ENCODE measurements at places on chromosomes 16 and 17.

- no peak for DNase-seq
Observed at GRCh38 chr17:81557276-81558114, 5.3 kb upstream of the FAAP100 start.

DNA sequence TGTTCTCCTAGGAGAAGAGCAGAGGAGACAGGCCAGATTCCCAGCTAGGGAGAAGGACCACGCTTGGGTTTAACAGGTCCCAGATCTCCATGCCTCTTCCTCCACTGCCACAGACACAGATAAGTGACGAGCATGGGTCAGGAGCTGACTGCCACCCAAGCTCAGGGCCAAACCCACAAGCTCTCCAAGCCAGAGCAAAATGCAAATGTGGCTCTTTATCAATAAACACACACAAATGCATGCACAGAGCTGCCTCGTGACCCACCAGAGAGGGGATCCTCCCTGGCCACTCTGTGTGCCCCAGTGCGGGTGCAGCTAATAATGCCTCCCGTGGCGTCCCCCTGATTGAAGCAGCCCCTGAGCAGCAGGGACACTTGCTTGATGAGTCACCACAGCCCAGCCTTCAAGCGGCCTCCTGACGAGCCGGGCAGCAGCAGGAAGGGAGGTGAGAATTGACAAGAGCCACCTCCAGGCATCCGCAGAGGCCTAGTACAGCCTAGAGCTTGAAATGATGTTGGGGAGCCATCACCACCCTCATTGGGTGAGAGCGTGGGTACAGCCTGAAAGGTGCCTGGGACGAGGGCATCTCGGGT is 143.9 kb downstream of the CCDC182 start:
- DNase-seq: no peak

- no peak for DNase-seq
Observed at GRCh38 chr17:48543854-48544348, 1.0 kb downstream of the HOXB2 start.

- no peak for DNase-seq
Observed at GRCh38 chr16:16019488-16019887, 70.1 kb downstream of the ABCC1 start.

- DNase-seq: no peak
Observed at GRCh38 chr16:72291121-72291520, 119.2 kb upstream of the PMFBP1 start.

DNA sequence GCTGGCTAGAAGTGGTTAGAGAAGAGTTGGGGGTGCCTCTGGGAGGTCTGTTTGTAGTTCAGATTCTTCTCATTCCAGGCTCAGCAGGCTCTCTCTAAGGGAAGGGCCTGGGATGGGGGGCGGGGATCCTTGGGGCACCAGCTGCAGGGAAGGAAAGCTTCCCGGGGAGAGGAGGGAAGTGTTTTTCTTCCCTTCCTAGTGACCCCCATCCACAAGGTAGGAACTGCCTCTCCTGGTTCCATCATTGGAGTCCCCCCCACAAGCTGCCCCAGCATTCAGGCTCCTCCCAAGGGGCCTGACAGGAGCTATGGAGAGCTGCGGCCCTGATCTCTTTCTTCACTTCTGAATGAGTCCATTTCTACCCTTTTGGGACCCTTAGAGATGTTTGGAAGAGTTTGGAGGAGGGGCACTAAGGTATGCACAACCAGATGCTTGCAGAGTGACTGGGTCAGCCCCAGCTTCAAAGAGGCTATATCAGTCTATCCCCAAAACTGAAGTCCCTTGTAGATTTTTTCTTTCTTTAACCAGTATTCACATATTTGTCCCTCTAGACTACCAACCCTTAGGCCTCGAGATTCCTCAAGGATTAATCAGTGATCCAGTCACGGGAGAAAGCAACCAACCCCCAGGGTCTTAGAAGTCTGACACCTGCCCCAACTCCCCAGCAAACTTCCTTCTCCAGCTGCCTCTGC is 13.9 kb upstream of the FZD2 start:
- DNase-seq: no peak

GRCh38 chr17:61583242-61583641 is 7.8 kb downstream of the NACA2 start:
- no peak for DNase-seq

GRCh38 chr17:79847698-79848369 is 8.6 kb upstream of the CBX4 start:
- no peak for DNase-seq

DNA sequence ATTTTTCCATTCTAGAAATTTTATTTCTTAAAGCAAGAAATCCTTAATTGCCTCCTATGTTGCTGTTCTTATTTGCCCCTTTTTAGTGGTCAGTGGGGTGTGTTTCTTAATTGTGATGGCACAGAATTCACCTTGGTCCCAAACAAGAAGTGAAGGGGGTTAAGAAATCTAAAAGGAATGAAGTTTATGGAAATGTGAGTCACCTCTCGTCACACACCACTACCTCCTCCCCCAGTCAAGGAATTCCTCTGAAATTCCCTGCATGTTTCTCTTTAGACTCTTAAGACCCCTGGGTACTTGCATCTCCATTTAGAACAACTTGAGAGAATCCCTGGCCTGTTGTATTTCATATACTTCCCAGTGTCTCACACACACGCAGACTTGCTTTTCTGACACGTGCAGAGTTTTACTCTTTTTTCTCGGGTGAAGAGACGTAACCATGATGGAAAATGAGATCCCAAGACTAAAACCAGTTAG is 247.4 kb downstream of the PRKCA start:
- DNase-seq: no peak

GRCh38 chr17:73637866-73638265 is 6.4 kb downstream of the SDK2 start:
- DNase-seq: no peak

GRCh38 chr17:45334231-45334630 is 17.4 kb upstream of the MAP3K14 start:
- DNase-seq: no peak

- no peak for DNase-seq
Observed at GRCh38 chr17:58528443-58528842, 14.0 kb upstream of the MTMR4 start.

DNA sequence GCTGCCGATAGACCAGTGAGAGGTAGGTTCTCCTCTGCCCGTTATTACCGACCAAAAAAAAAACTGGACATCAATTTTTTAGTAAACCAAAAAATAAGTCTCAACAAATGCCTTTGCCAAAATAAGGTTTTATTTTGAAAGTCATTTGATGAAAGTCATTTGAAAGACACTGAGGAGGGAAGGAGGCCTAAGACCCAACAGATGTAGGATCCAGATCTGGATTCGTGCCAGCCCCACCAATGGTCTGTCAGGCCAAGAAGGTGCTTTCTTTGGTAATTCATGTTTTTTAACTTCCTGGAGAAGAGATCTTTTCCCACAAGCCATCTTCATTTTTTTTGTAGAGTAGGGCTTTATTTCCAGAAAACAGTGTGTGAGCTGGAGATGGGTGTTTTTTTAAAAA is 18.1 kb downstream of the NTAN1 start:
- no peak for DNase-seq

GRCh38 chr16:67723151-67723910 is 4.2 kb upstream of the GFOD2 start:
- DNase-seq: no peak

DNA sequence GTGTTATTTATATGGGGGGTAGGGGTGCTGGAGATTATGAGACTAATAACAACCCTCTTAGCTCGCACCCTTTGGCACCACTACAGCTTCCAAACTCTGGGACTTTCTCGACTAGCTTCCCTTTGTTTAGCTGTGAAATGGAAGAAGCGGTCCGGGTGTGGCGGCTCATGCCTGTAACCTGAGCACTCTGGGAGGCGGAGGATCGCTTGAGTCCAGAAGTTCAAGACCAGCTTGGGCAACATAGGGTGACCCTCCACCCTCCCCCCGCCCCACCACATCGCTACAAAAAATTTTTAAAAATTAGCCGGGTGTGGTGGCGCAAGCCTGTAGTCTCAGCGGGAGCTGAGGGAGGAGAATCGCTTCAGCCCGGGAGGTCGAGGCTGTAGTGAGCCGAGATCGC is 814 bp upstream of the CDH3 start:
- DNase-seq: no peak

- no peak for DNase-seq
Observed at GRCh38 chr17:46944931-46945330, 22.0 kb downstream of the GOSR2 start.

- no peak for DNase-seq
Observed at GRCh38 chr16:69941251-69942098, 9.7 kb upstream of the CLEC18A start.

DNA sequence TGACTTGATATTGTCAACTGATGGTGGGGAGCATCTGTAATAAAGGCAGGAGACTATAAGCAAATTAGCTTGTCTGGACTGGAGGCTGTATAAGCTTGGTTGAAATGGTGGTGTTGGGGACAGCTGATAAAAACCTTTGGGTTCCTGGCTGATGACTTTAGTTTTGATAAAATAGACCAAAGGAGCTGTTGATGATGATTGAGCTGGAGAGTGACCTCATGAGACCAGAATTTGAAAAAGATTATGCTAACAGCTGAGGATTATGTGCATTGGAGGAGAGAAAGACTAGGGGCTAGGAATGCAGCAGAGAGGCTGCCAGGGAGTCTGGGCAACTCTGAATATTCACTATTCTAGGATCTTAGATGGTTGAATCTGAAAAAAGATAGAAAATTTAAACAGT is 8.7 kb upstream of the CDC27 start:
- DNase-seq: no peak

GRCh38 chr17:41167561-41167960 is 460 bp downstream of the KRTAP4-3 start:
- no peak for DNase-seq

- no peak for DNase-seq
Observed at GRCh38 chr17:1590029-1590746, 27.6 kb upstream of the PITPNA start.

Measured in activated T-helper 1 cell treated with Interleukin-2 at 50 U/mL for 16 hours (primary cell).